ENCODE measurements at places on chromosomes 12 and 14. TPM values are rescaled to one million over a fixed set of nuclear protein-coding genes. Genes with fewer than 3 reads are reported as not detected.

- peaks cover 28% of the 10 kb centered on the region for H3K4me1 ChIP-seq
- no peak overlapping the region for H3K4me3 ChIP-seq
- DNase-seq = no peak
- no peaks in the 10 kb centered on the region for H3K36me3 ChIP-seq
- no peak overlapping the region for H3K27ac ChIP-seq
Observed at GRCh38 chr12:1632702-1633101, 3.7 kb downstream of the WNT5B start.

- DNase-seq = no peak
- H3K36me3 ChIP-seq = no peaks in the 10 kb centered on the region
- no peak overlapping the region for H3K27ac ChIP-seq
- H3K27me3 ChIP-seq = no peaks in the 10 kb centered on the region
Observed at GRCh38 chr12:109773384-109774011, 59.7 kb downstream of the TRPV4 start.

- no peaks in the 10 kb centered on the region for H3K4me1 ChIP-seq
- no peak for DNase-seq
- H3K27ac ChIP-seq = no peak overlapping the region
- H3K36me3 ChIP-seq = no peaks in the 10 kb centered on the region
Observed at GRCh38 chr14:69288011-69288771, 28.2 kb downstream of the GALNT16 start.

DNA sequence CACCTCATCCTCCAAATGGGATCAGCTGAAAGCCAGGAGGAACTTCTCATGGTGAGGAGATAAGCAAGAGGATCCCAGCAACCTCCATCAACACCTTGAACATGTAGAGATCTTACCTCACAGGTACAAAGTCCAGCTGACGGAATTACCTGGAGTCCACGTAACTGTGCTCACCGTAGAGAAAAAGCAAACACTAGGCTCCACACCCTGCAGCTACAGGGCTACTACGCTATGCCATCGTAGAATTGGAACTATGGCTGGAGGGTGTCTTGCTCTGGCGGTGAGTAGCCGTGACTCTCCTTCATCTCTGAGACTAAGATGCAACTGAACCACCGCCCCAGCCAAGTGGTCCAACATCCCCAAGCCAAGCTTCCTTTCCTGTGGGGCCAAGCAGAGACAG, 50.5 kb downstream of the CRY1 start:
- H3K36me3 ChIP-seq = no peaks in the 10 kb centered on the region

DNA sequence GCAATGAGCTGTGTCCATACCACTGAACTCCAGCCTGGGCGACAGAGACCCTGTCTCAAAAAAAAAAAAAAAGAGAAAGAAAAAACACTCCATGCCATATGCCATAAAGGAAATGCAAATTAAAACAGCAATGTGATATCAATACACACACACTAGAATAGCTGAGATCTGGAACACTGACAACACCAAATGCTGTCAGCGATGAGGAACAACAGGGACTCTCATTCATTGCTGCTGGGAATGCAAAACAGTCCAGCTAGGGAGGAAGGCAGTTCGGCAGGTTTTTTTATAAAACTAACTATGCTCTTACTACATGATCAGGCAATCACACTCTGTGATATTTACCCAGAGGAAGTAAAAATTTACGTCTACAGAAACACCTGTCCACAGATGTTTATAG, 3.4 kb upstream of the ABCB9 start:
- peaks cover 15% of the 10 kb centered on the region for H3K4me1 ChIP-seq
- H3K27ac ChIP-seq = no peak overlapping the region
- H3K36me3 ChIP-seq = no peaks in the 10 kb centered on the region

DNA sequence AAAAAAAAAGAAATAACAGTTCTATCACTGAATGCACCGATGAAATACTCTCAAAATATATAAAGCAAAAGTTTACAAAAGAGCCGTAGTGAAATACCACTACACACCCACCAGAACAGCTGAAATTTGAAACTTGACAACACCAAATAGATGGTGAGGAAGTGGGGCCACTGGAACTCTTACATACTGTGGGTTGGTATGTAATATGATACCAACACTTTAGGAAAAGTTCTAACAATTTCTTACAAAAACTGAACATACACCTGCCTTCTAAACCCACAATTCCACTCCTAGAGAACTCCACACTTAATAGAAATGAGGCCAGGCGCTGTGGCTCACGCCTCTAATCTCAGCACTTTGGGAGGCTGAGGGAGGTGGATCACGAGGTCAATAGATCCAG, 14.1 kb downstream of the EIF5 start:
- H3K4me3 ChIP-seq = no peak overlapping the region
- DNase-seq = no peak
- H3K27me3 ChIP-seq = no peaks in the 10 kb centered on the region

- no peak for DNase-seq
- H3K4me3 ChIP-seq = no peak overlapping the region
- peaks cover 10% of the 10 kb centered on the region for H3K27me3 ChIP-seq
- H3K27ac ChIP-seq = no peak overlapping the region
- H3K4me1 ChIP-seq = no peaks in the 10 kb centered on the region
Observed at GRCh38 chr12:114165921-114166320, 199.8 kb upstream of the RBM19 start.

DNA sequence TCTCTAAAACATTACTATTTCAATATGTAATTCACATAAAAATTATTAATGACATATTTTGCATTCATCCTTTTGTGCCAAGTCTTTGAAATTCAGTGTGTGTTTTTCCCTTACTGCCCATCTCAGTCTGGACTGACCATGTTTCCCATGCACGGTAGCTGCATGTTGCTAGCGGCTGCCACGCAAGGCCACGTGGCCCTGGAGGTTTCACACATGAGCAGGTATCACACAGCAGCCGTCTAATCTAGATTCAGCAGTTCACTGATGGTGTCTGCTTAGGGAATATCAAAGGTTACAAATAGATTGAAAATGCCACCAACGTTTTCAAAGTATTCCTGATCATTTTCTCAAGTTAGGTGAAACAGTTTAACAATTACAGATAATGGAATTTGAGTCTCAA, 234.8 kb upstream of the FKBP4 start:
- H3K36me3 ChIP-seq = no peaks in the 10 kb centered on the region
- no peaks in the 10 kb centered on the region for H3K4me1 ChIP-seq
- no peak for DNase-seq
- no peaks in the 10 kb centered on the region for H3K27me3 ChIP-seq
- H3K4me3 ChIP-seq = no peak overlapping the region
- no peak overlapping the region for H3K27ac ChIP-seq

DNA sequence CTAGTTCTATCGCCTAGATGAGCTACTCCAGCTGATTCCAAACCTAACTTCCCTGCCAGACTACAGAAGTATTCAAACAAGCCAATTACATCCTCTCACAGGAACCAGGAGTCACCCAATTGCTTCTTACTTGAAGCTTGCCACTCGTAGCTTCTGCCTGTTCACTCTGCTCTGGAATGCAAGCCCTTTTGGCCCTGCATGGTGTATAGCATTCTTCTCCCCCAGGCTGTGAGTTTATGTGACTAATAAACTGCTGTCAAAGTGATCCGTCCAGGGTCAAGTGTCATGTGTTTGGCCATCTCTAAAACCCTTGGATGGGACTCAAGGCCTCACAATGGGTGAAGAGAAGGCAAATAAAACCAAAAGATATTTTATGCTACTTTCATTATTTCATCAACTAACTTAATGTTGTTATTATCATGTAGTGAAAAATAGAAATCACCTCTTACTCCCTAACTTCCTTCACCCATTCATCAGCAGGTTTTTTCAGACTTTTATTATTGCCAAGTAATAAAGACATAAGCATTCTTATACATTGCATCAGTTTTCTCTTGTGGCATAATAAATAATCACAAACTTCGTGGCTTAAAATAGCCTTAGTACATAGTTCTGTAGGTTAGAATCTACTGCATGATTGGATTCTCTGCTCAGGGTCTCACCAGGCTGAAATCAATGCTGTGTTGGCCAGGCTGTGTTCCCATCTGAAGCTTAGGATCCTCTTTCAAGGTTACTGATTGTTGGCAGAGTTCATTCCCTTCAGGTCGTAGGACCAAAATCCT, 1981.7 kb upstream of the FLRT2 start:
- no peak overlapping the region for H3K4me3 ChIP-seq
- no peaks in the 10 kb centered on the region for H3K27me3 ChIP-seq
- H3K27ac ChIP-seq = no peak overlapping the region
- no peaks in the 10 kb centered on the region for H3K36me3 ChIP-seq
- no peak for DNase-seq

DNA sequence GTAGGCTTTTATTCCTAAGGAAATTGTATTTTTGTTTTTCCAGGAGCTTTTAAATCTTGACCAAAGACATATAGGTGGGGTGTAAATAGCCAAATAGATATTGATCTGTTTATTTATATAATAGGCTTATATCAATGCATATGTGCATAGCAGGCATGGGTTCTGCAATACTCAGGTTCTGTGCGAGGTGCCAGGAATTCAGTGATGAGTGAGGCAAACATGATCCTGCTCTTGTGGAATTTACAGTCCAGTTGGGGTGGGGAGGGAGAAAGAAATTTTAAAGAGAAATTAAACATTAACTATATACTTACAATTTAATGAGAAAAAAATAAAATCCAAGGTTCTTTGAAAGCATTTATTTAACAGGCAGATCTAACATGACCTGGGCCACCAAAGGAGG, 160.3 kb upstream of the HIF1A start:
- no peak for DNase-seq
- no peak overlapping the region for H3K27ac ChIP-seq
- peaks cover 25% of the 10 kb centered on the region for H3K4me1 ChIP-seq

DNA sequence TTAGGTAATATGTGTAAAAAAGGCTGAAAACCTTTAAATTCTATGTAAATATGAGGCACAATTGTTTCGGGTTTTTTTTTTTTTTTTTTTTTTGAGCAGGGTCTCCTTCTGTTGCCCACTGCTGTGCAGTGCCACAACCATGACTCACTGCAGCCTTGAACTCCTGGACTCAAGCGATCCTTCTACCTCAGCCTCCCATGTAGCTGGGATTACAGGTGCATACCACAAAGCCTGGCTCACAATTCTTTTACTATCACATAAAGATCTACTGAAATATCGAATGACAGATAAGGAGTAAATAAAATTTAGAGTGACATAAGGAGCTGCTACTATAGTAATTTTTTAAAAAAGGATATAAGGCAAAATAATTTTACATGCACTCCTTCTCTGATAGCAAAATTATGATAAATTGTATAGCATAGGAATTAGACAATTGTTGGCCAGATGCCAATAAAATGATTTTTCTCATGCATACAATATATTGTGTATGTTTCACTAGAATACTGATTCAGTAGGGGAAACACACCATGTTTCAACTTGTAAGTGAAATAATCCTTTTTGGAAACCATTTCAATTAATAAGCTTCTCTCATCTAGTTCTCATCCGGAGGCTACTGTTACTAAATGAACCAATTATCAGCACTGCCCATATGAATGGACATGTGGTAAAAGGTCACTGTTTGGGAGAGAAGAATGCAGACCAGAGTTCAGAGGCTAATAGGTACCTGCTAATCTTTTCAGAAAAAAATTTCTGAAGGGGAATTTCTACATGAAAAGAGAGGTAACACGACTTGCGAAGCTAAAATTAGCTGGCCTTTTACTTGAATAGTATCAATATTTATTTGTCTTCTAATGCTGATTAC, 108.4 kb downstream of the PPP1R12A start:
- H3K27ac ChIP-seq = no peak overlapping the region
- no peaks in the 10 kb centered on the region for H3K4me1 ChIP-seq
- no peaks in the 10 kb centered on the region for H3K36me3 ChIP-seq
- no peak for DNase-seq

DNA sequence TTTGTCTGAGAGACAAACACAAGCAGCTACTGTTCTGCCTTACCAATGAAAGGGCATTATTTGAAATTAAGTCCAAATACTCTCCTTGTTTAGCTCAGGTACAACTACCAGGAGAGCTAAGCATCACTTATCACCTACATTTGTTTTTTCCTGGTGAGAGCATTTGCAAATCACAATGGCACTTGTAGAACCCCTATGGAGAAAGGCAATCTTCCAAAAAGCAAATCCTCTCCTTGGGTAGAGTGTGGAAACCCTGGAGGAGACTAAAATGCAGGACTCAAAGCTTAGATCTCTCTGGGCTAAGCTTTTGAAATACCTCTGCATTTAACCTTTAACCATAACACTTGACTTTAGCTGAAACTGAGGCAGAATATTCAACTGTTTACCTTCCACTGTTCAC, 20.8 kb downstream of the GTSF1 start:
- no peak for DNase-seq
- no peak overlapping the region for H3K4me3 ChIP-seq
- no peaks in the 10 kb centered on the region for H3K4me1 ChIP-seq
- H3K27me3 ChIP-seq = no peaks in the 10 kb centered on the region
- no peak overlapping the region for H3K27ac ChIP-seq
- H3K36me3 ChIP-seq = no peaks in the 10 kb centered on the region

DNA sequence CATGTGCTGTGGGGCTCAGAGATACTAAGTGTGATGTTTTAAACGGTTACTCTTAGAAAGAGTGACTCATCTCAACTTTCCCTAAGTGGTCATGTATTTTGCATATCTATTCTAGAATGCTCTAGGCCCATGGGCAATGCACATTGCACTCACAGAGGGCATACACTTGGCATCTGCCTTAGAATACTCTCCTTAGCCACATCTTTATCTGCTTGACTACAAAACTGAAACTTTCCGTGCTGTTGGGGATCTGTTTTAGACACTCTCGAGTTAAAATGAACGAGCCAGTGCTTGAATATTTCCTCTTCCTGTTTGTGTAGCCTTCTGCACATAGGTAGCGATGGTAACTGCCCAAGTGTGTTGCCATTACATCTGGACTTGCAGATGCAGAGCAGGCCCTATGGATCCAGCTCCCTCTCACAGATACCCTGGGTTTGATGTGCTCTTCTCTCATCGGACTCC, 180.5 kb downstream of the CAND1 start:
- H3K36me3 ChIP-seq = no peaks in the 10 kb centered on the region
- H3K27me3 ChIP-seq = no peaks in the 10 kb centered on the region
- no peak overlapping the region for H3K4me3 ChIP-seq
- DNase-seq = no peak
- H3K27ac ChIP-seq = no peak overlapping the region
- no peaks in the 10 kb centered on the region for H3K4me1 ChIP-seq

Gene DENND5B
- total RNA-seq = 24.9 TPM

Gene RPS6KL1
- total RNA-seq = 1.2 TPM

Gene PPM1A
- 36.4 TPM for total RNA-seq

Gene CNOT2
- 158 TPM for total RNA-seq

Gene GOLT1B
- total RNA-seq = 60.8 TPM

Gene FBLN5
- 157 TPM for total RNA-seq

Gene POTEM
- not detected for total RNA-seq
